ENCODE measurements at places on chromosomes 2 and 18. TPM values are rescaled to one million over a fixed set of nuclear protein-coding genes. Genes with fewer than 3 reads are reported as not detected.

Gene SRD5A2
- polyA plus RNA-seq = not detected

Gene RAPGEF4
- polyA plus RNA-seq = 0.23 TPM

Gene SCN2A
- polyA plus RNA-seq = under 0.01 TPM

Gene ADRA2B
- under 0.01 TPM for polyA plus RNA-seq

Gene EN1
- polyA plus RNA-seq = not detected

Gene MROH2A
- polyA plus RNA-seq = not detected

Gene TMEFF2
- 0.60 TPM for polyA plus RNA-seq

Gene VWC2L
- not detected for polyA plus RNA-seq

Gene CD226
- under 0.01 TPM for polyA plus RNA-seq

Gene EDAR
- 0.87 TPM for polyA plus RNA-seq

Gene PPP4R3B
- polyA plus RNA-seq = 29.4 TPM

Gene RDH14
- polyA plus RNA-seq = 16.8 TPM

Gene PMS1
- polyA plus RNA-seq = 6.7 TPM

Gene ATP8B1
- 94.1 TPM for polyA plus RNA-seq

Gene DLGAP1
- polyA plus RNA-seq = 0.13 TPM

Gene OTX1
- polyA plus RNA-seq = not detected

Gene GPR45
- not detected for polyA plus RNA-seq
